ENCODE measurements at places on chromosomes 4 and X.

GRCh38 chr4:186755550-186756519, 32.2 kb upstream of the FAT1 start:
- DNase-seq = no peak

DNA sequence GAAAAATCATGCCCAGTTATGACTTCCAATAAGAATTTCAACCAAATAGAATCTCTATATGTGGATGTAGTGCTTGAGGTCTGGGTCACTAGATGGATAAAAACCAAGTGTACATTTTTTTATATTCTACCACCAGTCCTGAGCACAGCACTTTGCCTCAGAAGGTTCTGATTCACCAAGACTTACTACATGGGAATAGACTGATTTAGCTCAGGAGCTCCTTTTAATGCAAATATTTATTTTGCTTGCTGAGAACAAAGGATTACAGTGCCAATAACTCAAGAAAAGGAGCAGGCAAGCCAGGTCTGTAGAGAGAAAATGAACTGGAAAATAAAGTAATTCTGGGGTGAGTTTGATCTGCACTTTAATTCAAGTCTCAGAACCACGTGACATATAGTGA, 6.4 kb upstream of the XK start:
- no peak for DNase-seq

- no peak for DNase-seq
Observed at GRCh38 chrX:65772842-65773241, 105.4 kb downstream of the MSN start.

DNA sequence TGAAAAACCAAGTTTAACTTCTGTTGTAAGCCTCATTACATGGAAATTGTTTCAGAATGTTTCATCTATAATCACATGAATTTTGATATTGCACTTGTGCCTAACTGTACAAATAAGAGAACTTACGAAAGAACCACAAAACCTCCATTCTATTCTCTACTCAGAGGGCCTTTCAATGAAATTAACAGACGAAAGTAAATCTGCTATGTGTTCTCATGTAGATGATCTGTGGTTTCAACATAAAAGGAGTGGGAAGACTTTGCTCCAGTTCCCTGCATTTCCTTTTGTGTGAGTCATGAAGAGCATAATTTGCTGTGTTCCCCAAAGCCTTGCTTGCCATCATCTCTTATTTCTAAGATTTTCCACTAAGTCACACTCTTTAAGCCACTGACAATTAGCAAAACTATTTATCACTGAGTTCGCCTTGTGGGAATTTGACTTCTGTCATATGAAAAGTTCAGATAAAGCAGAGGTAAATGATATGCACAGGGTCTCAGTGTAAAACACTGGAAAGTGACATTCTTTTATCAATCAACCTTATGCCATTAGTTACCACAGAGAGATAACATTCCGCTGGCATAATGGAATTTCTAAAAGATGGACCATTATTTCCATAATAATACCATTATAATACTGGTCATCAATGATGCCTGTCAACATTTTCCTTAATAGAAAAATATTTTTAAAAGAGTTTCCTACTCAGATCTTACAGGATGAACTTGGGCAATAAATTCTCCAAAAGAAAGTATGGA, 329.8 kb downstream of the NR3C2 start:
- no peak for DNase-seq

DNA sequence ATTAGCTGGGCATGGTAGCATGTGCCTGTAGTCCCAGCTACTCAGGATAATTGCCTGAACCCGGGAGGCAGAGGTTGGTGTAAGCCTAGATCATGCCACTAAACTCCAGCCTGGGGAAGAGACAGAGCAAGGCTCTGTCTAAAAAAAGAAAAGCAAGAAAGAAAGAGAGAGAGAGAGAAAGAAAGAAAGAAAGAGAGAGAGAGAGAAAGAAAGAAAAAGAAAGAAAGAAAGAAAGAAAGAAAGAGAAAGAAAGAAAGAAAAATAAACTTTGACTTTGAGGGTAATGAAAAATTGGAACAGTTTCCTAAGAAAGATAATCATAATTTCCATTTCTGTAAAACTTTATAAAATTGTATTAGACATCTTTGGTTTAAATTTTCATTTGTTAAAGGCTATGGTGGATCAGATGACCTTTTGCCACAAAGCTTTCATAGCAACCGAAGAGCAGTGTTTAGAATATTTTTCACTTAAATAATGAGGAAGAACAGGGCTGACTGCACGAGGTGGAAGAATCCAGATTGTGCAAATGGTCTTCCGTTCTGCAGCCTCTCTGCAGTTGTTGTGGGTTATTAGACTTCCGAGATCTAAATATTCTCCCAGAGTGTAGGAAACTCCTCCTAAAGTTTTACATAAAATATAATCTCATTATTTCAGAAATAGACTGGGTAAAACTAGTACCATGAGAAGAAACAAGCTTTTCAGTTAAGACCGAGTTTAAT, 55.9 kb downstream of the RBM47 start:
- DNase-seq = no peak

- DNase-seq = no peak
Observed at GRCh38 chrX:24487571-24487970, 22.5 kb downstream of the PDK3 start.

DNA sequence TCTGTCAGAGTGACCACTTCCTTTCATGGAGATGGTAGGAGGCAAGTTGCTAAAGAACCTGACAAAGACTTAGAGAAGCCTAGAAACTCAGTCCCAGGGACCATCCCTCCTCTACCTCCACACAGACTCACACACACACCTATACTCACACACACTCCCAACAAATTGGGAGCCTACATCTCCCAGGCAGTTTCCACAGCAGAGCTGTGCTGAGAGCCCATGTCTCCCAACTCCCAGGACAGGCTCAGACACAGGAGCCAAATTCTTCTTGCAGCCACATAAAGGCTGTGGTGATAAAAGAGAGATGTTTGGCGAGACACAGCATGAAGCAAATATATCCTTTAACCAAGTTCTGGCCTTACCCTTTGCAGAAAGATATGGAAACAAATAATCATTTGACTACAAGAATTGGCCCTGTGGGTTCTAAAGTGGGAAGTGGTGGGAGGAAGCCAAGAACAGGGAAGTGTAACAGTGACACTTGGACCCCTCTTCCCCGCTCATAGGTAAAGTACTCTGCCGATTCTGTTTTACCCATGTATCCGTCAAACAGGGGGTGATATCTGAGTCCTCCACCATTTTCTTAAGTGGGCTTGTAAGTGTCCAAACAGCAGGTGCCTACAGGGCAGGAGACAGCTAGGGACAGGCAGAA, 11.0 kb upstream of the IDS start:
- DNase-seq = no peak

DNA sequence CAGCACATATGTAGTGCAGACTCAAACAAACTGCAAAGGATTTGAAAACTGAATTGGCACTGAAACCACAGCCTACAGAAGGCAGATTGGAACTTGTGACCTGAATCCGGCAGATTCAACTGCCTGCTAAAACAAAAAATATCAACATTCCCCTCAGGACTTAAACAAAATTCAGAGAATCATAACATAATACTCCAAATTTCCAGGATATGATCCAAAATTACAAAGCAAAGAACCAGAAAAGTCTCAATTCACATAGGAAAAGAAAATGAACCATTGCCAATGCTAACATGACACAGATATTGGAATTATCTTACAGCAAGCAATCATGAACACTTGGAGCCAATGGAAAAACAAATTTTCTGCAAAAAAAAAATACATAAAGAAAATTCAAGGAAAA, 250.4 kb downstream of the PRDM5 start:
- DNase-seq = no peak

DNA sequence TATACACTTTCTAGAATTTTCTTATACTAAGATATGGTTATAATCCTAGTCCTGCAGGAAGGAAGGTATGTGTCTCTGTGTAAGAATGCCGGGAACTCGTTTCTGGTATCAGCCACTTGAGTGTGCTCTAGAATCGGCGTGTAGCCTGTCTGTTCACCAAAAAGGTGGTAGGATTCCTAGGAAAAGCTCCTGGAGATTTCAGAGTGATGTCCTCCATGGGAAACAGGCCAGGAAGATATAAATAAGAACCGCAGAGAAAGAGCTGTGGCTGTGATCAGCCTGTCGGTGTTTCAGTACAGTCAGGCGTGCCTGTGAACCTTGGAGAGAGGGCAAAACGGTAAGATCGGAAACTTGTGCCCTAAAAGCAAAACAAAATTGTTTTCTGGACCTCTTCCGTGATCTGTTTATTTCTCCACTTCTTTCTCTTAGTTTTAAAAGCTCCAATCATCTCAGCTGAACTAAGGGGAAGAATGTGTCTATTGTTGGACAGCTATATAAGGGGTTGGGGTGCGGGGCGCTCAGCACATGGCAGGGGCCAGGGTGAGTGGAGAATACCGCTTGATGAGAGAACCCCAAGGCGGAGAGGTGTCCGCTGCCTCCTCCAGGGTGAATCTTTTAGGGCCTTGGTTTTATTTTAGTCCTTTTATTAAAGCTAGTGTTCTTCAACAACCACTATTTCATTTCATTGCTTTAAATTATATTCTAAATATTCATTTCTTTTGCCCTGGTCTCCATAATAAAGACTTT, 303.8 kb upstream of the TENM3 start:
- DNase-seq = no peak

DNA sequence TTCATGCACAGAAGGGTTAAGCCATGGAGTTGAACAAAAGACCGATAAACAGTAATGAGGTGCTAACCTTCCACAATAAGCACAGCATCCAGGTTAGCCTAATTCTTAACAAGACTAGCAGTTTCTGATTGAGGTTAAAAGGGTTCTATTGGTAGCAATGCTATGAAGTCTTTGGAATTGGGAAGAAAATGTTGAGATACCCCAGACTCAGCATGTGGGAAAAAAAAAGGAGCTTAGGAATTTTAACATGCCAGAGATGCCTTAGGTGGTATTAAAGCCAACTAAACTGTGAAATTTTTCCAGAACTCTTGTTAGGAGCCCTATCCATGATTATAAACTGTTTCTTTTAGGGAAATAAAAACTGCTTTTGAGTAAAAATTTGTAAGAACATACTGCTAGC, 391.7 kb downstream of the GABRG1 start:
- DNase-seq = no peak

- DNase-seq = no peak
Observed at GRCh38 chr4:165177725-165178666, 29.4 kb upstream of the KLHL2 start.

Data from stimulated activated CD4-positive, alpha-beta T cell treated with anti-CD3 and anti-CD28 coated beads, Interleukin-2, amount 100 ng/mL, for 24 hours (primary cell).